ENCODE measurements at places on chromosomes 4 and X. TPM values are rescaled to one million over a fixed set of nuclear protein-coding genes. Genes with fewer than 3 reads are reported as not detected.

GRCh38 chr4:177016541-177017141 is 223.9 kb upstream of the VEGFC start:
- DNase-seq, result no peak

DNA sequence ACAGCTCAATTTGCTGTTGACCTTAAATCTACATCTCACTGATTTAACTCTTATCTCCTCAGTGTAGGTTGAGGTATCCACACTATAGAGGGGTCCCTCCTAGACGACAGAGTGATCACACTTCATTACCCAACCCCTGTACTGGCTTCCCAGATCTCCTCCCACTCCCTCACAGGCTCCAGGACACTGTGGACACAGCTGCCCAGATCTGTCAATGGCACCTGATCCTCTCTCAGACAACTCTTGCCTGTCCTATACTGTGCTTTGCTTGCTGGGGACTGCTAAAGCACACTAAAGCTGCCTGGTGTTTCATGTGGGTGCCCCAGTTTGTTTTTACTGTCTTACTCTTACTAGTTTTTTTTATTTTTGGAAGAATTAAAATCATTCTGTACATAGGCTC is 27.9 kb downstream of the RAB40AL start:
- no peak for DNase-seq

GRCh38 chr4:27350161-27350560 is 489.5 kb downstream of the STIM2 start:
- DNase-seq, result no peak

DNA sequence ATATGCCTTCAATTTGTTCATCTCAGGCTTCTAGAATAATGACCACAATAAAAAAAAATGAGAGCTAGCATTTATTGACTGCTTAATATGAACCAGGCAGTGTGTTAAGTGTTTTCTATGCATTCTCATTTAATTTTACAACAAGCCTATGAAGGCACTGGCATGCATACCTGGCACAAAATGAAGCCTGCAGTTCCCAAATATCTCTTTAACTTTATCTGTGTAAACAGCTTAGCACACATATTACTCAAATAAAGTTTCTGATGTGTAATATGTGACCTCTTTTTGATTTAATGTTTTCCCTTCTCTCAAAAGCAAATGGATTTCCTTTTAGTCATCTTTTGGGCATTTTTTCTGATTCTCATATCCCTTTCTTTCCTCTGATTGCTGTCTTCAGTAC is 671.8 kb downstream of the PCDH7 start:
- no peak for DNase-seq

DNA sequence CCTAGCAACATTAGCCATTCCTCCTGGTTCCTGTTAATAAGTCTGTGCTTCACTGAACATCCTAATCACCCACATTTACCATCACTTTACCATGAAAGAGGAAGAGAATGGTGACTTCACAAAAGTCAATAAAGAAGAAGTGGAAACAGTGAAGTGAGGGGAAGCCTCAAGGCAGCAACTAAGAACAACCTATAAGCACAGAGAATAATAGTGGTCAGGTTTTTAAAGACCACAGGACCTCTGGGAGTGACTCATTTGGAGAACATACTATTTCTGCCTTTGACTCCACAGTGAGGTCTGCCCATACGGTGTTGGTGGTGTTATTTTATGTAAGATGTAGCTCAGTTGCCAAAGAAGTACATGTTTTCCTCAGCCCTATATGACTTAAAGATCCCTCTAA is 86.0 kb upstream of the TET2 start:
- DNase-seq, result no peak

Gene CFAP299
- not detected for total RNA-seq

DNA sequence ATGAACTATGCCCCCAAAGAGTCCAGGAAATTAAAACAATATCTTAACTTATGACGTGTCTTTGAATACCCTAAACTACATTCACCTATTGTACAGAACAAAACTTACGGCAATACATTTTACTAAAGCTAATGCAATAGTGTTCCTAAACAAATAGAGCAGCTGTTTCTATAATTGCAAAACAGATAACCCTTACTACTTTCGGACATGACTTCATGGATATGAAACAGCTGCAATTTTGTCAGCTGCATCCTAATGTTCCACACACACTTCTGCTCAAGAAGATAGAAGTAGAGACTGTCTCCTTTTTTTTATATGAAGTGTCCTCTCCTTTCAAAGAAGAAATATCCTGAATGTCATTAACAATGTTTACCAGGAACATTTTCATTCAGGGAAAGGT is 174.9 kb downstream of the ACTRT1 start:
- DNase-seq, result no peak

DNA sequence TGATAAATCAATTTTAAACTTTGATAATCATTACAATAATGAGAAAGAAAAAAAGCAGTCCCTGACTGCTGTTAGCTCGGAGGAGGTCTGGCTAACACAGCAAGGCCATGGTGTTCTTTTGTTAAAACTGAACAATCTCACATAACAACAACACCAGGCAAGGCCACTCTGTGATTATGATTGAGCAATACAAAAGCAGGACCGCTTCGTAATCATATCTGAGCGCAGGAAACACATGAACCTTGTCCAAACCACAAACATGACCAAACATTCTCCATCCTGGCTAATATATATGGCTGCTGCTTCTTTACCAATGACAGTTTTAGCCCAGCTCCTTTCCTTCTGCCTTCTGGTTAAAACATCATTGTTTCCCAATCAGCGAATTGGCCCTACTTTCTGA is 76.8 kb upstream of the DDX53 start:
- no peak for DNase-seq

Gene CCDC158
- 0.81 TPM for total RNA-seq

GRCh38 chr4:176919631-176920030 is 126.9 kb upstream of the VEGFC start:
- no peak for DNase-seq

Gene LRPAP1
- 275 TPM for total RNA-seq

Gene ZCCHC4
- total RNA-seq, result 8.0 TPM

- DNase-seq, result no peak
Measured at GRCh38 chrX:145773006-145773405, 44.6 kb upstream of the SLITRK2 start.

GRCh38 chrX:49001521-49002090 is 458 bp downstream of the GRIPAP1 start:
- DNase-seq, result peak; percentile 73

GRCh38 chr4:75733369-75733768 is 9.0 kb downstream of the USO1 start:
- DNase-seq, result no peak

GRCh38 chrX:123803331-123803983 is 56.4 kb upstream of the XIAP start:
- no peak for DNase-seq

DNA sequence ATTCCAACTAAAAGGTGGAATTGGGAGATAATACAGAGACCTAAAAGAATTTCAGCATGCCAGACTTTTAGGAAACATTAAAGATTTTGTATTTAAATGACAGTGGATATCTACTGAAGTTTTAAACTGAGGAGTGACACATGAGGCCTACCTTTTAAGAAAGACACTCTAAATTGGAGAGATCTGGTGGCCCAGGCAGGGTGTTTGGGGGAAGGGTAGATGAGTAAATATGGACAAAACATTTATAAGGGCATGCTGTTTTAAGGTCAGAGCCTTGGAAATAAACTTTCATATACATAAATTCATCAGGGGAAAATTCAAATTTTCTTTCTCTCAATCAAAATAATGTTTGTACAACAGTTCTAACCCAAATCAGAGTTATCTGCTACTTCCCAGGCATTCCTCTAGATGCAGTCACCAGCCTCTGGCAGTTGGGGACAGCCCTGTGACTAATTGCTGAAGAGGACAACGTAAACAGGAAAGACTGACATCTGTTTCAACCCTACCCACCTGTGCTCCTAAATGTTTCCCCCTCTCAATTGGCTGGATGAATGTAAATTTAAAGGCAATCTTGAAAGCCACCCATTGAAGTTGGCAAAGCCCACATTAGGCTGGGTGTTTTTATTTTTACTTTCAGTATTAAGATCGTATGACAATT is 1646.9 kb upstream of the ADGRL3 start:
- no peak for DNase-seq

DNA sequence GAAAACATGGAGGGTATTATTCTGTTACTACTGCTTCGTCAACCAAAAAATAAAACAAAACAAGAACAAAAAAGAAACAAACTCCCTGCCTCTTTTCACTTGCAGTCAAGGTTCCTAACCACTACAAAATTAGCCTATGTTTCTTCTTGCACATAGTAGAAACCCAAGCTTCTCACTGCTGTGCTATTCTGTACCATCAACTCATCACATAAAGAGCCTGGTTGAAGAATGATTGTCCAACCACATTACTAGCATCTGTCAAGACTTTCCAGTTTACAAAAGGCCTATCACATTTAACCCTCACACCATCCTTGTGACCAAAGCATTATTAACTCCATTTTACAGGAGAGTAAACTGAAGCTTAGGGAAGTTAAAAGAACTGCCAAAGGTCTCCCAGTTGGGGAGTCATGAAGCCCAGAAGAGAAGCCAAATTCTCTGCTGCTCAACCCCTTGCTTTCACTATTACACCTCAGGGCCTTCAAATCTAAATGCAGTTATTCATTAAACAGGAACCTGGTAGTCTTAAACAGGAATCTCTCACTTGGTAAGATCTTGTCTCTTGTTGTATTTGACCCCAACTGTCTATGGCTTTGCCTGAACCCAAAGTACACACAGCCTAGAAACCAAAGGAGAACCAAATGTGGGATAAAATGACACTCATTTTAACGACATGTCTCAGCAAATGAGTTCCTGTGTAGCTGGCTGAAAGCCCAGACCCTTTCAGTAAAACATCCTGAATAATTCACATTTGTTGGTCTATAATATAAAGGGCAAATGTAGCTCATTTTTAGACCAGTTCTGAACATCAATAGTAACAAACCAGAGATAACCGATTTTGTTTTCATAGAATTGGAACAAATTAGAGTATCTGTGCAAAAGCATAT is 8.6 kb downstream of the F9 start:
- no peak for DNase-seq

- DNase-seq, result no peak
Measured at GRCh38 chr4:169446824-169447223, 165.6 kb downstream of the NEK1 start.

DNA sequence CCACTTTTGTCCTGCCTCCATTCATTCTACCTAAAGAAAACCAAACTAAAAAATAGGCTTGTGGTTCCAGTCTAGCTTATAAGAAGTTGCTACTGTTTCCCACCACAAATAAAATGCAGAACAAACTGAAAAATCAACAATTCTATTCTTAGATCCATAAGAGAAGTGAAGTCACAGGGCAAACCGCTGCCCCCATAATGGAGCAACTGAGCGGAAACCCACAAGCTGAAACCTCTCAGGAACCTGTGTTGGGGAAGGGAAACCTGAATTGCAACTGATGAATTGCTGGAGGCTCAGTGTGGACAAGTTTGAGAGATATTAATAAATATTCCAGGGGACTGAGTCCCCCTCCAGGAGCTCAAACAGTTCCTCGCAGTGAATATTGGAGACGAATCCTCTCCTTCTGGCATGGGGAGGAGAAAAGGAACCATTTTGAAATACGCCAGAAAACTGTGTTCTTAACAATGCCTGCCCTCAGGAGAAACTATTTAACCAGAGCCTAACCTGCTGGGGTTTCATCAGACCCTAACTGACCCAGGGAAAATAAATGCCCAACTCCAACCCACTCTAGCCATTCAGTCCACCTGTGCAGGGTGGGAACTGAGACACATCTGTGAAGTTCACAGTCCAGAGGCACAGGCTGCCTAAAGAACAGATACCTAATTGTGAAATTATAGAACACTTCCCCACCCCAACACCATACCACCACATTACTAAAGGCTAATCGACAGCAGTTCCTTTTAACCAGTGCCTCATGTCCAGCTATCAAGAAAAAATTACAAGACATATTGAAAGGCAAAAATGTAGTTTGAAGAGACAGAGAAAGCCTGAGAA is 22.8 kb upstream of the SH3RF1 start:
- DNase-seq, result no peak

GRCh38 chr4:107896158-107896645 is 35.1 kb upstream of the CYP2U1 start:
- no peak for DNase-seq

Gene GIMD1
- total RNA-seq, result not detected

Gene PPEF2
- not detected for total RNA-seq

DNA sequence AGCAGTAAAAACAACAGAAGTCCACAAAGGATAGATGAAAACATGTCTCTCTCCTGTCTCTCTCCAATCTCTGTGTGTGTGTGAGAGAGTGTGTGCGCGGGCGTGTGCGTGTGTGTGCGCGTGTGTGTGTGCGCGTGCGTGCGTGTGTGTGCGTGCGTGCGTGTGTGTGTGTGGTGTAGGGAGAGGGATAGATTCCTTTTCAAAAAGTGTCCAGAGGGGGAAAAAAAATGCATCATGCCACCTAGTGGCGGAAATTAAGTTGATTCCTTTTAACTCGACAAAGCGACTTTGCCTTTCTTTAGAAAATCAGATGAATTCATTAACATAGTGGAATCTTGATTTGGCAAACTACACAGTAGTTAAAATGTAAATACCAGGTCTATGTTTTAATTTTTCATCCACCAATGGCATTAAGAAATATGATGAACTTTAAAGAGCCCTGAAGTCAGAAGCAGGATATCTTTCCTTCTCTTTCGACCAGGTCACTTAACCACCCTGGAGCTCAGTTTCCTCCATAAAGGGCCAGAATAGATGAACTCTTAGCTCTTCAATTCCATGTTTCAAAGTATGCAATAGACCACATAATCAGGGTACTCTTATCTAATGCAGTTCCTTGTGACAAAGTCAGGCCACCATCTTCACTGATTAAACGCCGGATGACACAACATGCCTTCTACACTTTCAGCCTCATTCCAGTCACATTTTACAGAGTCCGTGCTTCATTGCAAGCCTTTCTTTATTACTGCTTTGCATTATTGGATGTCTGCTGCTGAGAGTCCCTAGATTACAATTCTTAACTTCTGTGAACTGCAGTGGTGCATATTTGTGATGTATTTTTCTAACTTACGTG is 162.8 kb downstream of the FBXO8 start:
- no peak for DNase-seq

Gene PLK4
- total RNA-seq, result 0.75 TPM

Gene EDA
- 5.9 TPM for total RNA-seq

DNA sequence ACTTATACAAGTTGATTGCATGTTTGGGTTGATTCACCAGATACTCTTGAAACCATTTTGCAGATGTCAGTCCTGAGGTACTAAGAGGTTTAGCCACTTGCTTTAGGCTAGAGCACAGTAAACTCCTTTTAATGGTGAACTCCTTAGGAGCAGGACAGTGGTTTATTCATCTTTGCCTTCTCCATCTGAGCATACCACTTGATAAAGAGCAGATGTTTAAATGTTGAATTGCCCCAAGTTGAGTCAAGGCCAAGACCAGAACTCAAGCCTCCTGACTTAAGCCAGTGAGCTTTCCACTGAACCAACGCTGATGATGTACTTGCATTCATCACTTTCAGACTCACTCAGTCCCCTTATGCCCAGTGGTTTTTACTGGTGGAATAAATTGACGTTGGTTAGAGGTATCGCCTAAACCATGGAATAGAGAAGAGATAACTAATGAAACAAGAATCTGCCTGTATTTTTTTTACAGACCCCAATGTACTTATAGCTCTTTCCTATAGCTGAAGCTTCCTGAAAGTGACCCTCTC is 7.5 kb downstream of the DAPP1 start:
- DNase-seq, result no peak

- DNase-seq, result no peak
Measured at GRCh38 chrX:123976706-123977316, 15.3 kb downstream of the STAG2 start.

Data from cardiac septum (tissue), 1 donor.